ENCODE measurements at places on chromosomes 12 and 14.

- no peak overlapping the region for H3K27ac ChIP-seq
- H3K4me3 ChIP-seq, result no peak overlapping the region
- DNase-seq, result no peak
- no peaks in the 10 kb centered on the region for H3K4me1 ChIP-seq
Observed at GRCh38 chr12:114396869-114397719, 8.8 kb downstream of the TBX5 start.

DNA sequence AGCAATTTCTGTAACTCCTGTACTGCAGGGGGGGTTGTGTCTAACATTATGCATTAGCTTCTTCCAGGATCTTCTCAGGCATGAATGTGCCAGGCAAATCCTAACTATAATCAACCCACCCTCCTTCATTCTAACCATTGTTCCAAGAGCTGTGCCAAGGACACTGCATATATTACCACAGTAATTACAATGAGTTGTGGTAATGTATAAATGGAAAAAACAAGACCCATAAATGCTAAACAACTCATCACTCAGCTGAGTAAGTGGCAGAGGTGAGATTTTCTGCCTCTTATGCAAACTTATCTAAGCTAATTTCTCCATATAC is 80.6 kb downstream of the PRKD1 start:
- no peak overlapping the region for H3K4me3 ChIP-seq
- no peaks in the 10 kb centered on the region for H3K36me3 ChIP-seq
- DNase-seq, result no peak
- no peaks in the 10 kb centered on the region for H3K4me1 ChIP-seq
- no peak overlapping the region for H3K27ac ChIP-seq
- H3K27me3 ChIP-seq, result no peaks in the 10 kb centered on the region

DNA sequence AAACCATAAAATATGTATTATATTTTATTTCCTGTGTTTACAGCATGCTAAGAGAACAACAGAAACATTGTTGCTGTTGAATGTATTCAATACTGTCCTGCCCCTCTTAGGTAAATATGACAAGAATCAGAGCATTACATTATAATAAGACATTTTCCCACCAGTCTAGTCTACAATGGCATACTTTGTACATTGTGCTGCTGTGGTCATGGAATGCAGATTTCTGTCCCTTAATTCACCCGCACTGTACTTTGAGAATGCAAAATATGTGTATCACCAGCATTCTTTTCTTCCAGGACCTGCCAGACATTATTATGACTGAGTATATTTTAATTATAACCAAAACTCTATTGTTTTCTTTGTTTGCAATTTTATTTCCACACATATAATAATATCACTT is 16.5 kb upstream of the OR10AD1 start:
- peaks cover 5% of the 10 kb centered on the region for H3K27me3 ChIP-seq
- H3K27ac ChIP-seq, result no peak overlapping the region
- no peak overlapping the region for H3K4me3 ChIP-seq
- H3K36me3 ChIP-seq, result no peaks in the 10 kb centered on the region
- H3K4me1 ChIP-seq, result no peaks in the 10 kb centered on the region
- no peak for DNase-seq

DNA sequence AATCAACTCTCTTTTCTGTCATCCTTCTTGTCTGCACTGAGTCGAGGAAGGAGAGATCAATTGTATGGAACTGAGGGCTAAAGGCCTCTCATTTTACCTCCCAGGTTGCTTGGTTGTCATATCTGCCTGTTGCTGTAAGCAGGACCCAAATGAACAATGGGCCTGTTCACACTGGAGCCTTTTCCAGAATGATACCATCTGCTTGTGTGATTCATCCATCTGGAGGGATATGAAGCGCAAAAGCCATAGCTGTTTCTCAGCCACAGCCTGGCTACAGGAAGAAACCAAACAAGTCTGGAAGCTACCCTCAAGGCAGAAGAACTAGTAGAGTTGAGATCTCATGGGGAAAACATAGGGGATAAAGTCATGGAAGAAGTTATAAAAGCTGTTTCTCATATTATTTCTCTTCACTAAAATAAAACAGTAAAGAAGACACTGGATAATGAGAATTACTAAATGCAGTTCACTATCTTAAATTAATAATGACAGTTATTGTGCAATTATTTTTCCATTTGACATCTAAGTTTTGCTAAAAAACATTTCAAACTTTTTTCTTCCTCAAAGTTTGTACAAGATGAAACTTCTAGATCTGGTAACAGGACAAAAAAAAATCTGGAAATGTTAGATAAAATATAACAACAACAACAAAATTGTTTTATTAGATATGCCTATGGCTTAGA is 106.3 kb downstream of the SPTSSA start:
- no peak overlapping the region for H3K27ac ChIP-seq
- no peaks in the 10 kb centered on the region for H3K36me3 ChIP-seq
- DNase-seq, result no peak

DNA sequence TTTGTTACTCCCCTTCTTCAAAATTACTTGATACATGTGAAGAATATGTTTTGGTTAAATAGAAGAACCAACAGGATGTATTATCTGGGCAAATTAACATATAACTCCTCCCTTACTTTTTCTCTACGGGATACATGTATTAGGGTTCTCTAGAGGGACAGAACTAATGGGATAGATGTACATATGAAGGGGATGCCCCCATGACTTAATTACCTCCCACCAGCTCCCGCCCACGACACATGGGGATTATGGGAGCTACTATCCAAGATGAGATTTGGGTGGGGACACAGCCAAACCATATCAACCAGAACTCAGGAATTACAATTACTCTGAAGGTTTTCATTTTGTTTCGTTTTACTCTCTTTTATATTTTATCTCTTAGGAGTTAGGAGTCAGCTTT is 41.3 kb downstream of the VRK1 start:
- H3K36me3 ChIP-seq, result peaks cover 43% of the 10 kb centered on the region
- H3K27ac ChIP-seq, result no peak overlapping the region
- no peak for DNase-seq
- no peaks in the 10 kb centered on the region for H3K27me3 ChIP-seq

- no peaks in the 10 kb centered on the region for H3K27me3 ChIP-seq
- no peaks in the 10 kb centered on the region for H3K4me1 ChIP-seq
- DNase-seq, result no peak
- H3K4me3 ChIP-seq, result no peak overlapping the region
Observed at GRCh38 chr14:103727313-103727980, 11.8 kb downstream of the ZFYVE21 start.

DNA sequence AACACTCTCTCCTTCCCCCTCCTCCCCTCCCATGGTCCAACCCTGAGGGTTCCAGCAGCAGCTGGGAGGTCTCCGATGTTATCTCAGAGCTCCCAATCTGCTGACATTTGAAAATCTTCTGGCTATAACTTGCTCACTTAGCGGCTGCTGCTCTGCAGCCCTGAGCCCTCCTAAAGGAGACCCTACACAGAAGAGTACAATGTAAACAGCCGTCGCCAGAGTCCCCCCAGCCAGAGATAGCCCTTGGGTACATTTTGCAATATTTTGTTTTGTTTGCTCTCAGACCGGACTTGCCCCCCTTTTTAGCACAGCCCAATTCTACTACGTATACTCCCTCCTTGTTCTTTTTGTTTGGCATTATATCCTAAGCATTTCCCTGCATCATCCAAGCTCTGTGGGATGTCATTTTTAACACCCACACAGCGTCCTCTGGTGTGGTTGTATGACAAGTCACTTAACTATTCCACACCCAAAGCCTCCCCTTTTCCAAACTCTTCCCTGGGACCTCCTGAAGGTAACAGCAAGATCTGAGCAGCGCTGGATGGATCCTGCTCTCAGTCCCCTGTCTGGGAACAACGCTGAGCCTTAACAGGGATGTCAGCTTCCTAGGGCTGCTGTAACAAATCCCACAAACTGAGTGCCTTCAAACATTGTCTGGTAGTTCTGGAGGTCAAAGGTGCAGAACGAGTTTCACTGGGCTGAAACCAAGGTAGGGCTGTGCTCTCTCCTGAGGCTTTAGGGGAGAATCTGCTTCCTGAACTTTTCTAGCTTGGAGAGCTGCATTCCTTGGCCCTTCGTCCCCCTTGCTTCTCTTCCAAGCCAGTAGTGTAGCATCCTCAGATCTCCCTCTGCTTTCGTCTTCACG is 25.3 kb upstream of the TCL1B start:
- peaks cover 3% of the 10 kb centered on the region for H3K4me1 ChIP-seq
- no peak for DNase-seq
- no peak overlapping the region for H3K4me3 ChIP-seq
- peaks cover 13% of the 10 kb centered on the region for H3K27me3 ChIP-seq
- no peaks in the 10 kb centered on the region for H3K36me3 ChIP-seq
- no peak overlapping the region for H3K27ac ChIP-seq

DNA sequence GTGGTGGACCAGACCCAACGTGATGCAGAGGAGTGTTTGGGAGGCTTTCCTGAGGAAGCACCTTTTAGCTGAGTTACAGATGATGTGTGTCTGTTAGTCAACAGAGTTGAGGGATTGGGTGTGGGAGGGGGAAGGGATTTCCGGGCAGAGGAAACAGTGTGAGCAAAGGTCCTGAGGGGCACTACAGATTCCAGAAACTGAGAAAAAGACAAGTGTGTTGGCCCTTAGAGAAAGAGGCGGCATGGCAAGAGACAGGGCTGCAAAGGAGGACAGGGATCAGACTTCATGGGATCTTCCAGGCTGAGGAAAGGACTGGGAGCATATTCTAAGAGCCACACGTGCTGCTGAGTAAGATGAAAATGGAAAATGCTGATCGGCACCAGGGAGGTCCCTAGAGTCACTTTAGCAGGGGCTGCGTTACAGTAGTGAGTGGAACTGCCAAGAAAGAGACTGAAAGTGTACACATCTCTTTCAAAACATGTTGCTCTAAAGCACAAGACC is 9.4 kb upstream of the RPS6KL1 start:
- H3K27me3 ChIP-seq, result peaks cover 3% of the 10 kb centered on the region
- peak overlapping the region; percentile 4 for H3K4me3 ChIP-seq
- no peaks in the 10 kb centered on the region for H3K36me3 ChIP-seq
- peaks cover 14% of the 10 kb centered on the region for H3K4me1 ChIP-seq
- no peak for DNase-seq
- H3K27ac ChIP-seq, result no peak overlapping the region

Measured in activated CD4-positive, alpha-beta memory T cell treated with anti-CD3 and anti-CD28 coated beads for 36 hours (primary cell).